Common myeloid progenitor, CD34-positive (primary cell): ENCODE measurements at places on chromosomes 11 and 22.

- no peak for DNase-seq
These were observed 83.9 kb downstream of the PTPRJ start for GRCh38 chr11:48064306-48064705.

DNA sequence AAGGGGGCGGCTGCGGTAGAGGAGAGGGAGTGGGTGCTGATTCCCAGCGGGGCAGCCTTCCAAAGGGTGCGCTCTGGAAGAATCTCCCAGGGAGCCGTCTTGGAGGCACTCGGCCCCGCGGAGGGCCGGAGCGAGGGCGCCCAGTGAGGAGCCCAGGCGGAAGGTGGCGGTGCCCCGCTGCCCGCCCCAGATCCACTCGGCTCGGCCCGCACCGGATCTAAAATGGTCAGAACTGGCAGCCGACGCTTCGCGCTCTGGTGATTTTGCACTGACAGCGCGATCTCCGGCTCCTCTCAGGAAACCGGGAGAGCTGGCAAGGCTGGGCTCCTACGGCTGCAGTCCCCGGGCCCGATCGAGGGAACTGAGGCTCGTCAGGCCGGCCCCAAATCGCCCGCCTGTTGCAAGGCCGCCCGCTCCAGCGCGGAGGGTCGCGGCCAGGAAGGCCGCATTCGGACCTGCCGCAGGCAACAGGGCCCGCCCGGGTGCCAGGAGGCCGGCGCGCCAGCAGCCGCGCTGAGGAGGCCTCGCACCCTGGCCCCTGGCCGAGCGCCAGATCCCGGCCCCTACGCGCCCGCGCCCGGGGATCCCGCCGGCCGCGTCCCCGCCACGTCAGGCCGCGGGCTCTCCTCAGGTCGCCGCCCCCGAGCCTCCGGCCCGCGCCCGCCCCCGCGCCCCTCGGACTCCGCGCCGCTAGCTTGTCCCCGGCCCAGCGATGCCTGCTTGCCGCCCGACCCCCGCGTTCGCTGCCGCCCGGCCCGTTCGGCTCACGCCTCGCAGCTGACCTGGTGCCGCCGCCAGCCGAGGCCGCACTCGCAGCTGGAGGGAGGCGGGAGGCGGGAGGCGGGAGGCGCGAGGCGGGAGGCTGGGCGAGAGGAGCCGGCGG lies at the start of gene KLHL22:
Gene KLHL22 (minus strand): TSS at position 818 of the 883 bp plus-strand sequence. CDS start 6,584 bp downstream, outside the sequence.
- peak; percentile 44 for DNase-seq

- DNase-seq: no peak
These were observed 331.9 kb upstream of the NARS2 start for GRCh38 chr11:78906566-78906965.

DNA sequence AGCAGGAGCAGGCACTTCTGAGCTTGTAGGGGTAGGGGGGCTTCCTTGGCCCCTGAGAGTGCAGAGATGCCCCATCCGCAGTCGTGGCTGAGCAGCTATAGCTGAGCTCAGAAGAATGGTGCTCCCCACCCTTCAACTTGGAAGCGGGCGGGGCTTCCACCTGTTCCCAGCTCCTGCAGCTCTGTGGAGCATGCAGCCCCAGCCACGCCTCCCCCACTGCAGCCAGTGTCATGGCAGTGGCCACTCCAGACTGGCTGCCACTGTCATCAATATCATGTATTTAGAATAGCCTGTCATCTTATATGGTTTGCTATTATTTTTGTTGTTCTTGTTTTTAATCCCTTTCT lies 213.1 kb downstream of the LRRC4C start:
- DNase-seq: no peak

- no peak for DNase-seq
These were observed 326.9 kb downstream of the CTTN start for GRCh38 chr11:70725278-70725677.

- no peak for DNase-seq
These were observed 288.3 kb downstream of the CADM1 start for GRCh38 chr11:115215694-115216617.
